Neuronal stem cell (in vitro differentiated cells): ENCODE measurements at places on chromosomes 3 and 15.

DNA sequence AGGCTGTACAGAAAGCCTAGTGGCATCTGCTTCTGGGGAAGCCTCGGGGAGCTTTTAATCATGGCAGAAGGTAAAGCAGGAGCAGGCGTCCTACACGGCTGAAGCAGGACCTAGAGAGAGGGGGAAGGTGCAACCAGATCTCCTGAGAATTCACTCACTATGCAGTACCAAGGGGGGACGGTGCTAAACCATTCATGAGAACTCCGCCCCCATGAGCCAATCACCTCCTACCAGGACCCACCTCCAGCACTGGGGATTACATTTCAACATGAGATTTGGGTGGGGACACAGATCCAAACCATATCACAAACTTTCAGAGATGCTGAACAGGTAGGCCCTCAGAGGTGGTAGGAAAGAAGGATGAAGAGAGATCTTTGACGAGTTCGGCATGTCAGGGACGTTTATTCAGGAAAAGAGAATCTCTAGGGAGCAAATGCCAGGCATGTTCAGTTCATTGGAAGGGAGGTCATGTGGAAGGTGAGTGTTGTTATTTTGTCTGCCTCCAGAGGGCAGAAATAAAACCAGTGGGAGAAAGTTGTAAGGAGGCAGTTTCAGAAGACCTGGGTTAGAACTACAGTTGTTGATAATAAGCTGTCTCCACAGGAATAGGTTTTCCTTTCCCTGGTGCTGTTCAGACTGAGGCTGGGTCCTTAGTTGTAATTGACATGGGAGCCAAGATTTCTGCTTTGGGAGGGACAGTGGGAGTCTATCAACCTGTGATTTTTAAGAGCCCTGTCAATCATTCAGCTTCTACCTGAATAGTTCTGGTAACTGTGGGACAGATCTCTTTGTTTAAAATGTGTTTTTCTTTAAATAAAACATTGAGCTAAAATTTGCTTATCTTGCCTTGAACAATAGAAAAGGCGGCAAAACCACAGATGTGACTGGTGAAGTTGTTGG lies 4.3 kb upstream of the FNDC3B start:
- H3K4me3 ChIP-seq, result no peak overlapping the region
- no peaks in the 10 kb centered on the region for H3K36me3 ChIP-seq
- H3K27ac ChIP-seq, result no peak overlapping the region

- H3K4me1 ChIP-seq, result peaks cover 13% of the 10 kb centered on the region
- no peaks in the 10 kb centered on the region for H3K36me3 ChIP-seq
- H3K27me3 ChIP-seq, result no peaks in the 10 kb centered on the region
- no peak overlapping the region for H3K27ac ChIP-seq
Observed at GRCh38 chr3:71062037-71062932, 521.2 kb downstream of the FOXP1 start.

DNA sequence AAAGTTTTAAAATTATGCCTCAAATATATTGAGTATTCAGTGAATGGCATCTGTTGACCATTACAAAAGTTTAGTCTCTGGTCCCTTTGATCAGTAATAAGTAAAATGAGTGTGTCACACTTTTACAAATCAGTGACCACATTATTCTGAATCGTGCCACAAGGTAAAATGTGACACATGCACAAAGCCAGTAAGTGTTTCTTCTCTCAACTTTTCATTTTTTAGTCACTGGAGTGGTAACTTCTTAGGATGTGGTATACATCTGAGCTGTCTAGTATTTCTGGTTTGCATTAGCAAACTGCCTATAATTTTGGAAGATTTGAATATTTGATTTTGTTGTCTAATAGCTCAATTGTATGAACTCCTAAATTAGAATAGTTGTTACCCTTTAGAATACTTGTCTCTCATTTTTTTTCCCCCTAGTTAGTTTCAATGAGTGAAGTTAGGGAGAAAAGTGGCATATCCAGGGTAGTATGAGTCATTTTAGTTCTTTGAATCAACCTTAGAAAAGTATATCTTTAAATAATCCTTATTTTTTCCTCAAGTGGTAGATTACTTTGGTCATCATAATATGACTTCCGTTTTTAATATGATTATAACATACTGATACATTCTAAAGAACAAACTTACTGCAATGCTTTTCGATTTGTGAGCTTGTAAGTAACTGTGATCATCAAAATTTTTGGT lies 18.1 kb downstream of the DNAJC13 start:
- no peak overlapping the region for H3K4me3 ChIP-seq
- H3K27ac ChIP-seq, result no peak overlapping the region
- no peak for DNase-seq
- no peaks in the 10 kb centered on the region for H3K4me1 ChIP-seq
- no peaks in the 10 kb centered on the region for H3K27me3 ChIP-seq
- peaks cover 45% of the 10 kb centered on the region for H3K36me3 ChIP-seq

DNA sequence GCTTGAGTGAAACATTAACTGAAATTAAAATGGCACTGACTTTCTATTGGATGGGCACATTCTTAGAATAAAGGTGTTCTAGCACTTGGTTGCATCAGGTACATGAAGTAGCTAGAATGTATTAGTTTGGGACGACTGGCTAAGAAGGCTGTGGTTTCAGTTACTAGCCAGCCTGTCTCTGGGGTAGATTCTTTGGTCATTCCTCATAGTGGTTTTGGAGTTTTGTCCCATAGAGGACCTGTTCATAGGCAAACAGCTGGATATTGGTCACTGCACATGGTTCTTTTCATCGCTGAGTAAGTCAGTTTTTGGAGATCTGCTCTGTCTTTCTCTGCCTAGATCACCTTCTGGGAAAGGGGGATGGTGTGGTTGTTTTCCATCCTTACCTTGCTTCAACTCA lies 55.3 kb downstream of the ADAMTSL3 start:
- DNase-seq, result no peak
- H3K4me1 ChIP-seq, result no peaks in the 10 kb centered on the region
- no peaks in the 10 kb centered on the region for H3K27me3 ChIP-seq
- no peak overlapping the region for H3K4me3 ChIP-seq
- no peak overlapping the region for H3K27ac ChIP-seq
- H3K36me3 ChIP-seq, result no peaks in the 10 kb centered on the region

DNA sequence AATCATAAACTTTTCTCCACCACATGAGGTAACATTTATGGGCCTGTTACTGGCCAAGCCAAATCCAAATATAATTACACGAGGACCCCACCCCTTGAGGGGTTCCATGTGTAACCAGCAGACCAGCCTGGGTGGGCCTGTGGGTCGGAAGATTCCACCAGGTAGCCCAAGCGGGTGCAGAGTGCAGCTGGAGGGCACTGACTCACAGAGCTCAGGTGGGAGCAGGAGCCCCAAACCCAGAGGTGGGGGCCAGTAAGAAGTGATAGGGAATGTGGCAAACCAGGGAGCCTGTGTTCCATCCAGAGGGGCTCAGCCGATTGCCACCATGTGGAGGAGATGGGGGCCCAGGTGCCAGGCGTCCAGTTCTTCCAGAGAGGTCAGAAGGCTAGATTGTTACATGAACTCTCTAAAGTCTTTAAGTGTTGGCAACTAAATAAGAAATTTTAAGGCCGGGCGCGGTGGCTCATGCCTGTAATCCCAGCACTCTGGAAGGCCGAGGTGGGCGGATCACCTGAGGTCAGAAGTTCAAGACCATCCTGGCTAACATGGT lies 2.6 kb downstream of the GP9 start:
- no peaks in the 10 kb centered on the region for H3K4me1 ChIP-seq
- no peak overlapping the region for H3K27ac ChIP-seq
- no peak for DNase-seq
- H3K27me3 ChIP-seq, result peaks cover 16% of the 10 kb centered on the region
- no peak overlapping the region for H3K4me3 ChIP-seq
